Activated CD4-positive, CD25-positive, alpha-beta regulatory T cell (primary cell): ENCODE measurements at places on chromosomes 2 and 18.

DNA sequence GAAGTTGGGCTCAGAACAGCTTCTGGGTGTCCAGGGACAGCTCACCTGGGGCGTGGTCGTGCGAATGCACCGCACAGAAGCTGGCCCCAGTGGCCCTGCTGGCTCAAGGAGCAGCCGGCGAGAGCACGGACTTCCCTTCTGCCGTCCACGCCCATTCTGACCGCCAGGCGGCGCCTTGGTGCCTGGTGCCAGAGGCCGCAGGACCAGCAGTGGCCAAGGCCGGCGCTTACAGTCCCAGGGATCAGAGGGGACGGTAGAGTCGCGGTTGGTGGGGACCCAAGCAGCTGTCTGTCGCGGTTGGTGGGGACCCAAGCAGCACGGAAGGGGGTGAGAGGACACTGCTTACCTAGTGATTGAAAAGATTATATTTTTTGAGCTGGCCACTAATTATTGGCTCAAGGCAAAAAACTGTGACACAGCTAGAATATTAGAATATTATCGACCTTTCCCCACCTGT lies 25.7 kb downstream of the NPPC start:
- DNase-seq = peak; percentile 8

DNA sequence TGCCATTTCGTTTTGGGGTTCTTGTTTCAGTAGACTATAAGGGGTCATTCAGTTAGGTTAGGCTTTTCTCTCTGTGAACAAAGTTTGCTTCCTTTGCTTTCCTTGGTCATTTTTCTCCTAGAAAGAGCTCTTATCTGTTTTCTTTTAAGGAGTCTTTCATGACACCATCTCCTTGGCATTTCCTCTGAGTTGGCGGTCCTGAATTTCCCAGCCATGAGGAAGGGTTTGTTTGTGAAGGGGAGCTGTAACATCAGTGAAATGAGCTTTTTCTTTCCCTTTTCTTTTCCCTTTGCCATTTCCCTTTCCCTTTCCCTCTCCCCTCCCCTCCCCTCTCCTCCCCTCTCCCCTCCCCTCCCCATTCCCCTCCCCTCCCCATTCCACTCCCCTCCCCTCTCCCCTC lies 61.7 kb downstream of the MAP4K4 start:
- no peak for DNase-seq

DNA sequence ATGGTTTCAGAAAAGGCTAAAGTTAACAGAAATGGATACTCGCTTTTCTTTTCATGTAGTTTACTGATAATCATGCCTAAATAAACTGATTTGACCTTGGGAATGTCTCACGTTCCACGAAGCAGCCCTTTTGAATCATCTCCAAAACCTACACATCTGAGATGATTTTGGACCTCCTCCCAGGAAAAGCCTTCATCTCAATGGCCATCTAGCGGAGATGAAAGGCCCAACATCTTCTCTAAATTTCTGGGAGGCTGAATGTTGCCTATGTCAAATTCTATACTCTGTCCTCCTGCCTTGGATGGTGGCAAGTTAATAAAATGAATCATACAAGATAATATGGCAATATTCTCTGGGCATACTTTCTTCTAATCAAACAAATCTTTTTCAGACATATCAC lies 448.5 kb downstream of the ZEB2 start:
- no peak for DNase-seq

GRCh38 chr2:49359721-49360406 lies 205.5 kb upstream of the FSHR start:
- no peak for DNase-seq
